Spinal cord (tissue), 10 donors: ENCODE measurements at places on chromosomes 1 and 21. TPM values are rescaled to one million over a fixed set of nuclear protein-coding genes. Genes with fewer than 3 reads are reported as not detected.

DNA sequence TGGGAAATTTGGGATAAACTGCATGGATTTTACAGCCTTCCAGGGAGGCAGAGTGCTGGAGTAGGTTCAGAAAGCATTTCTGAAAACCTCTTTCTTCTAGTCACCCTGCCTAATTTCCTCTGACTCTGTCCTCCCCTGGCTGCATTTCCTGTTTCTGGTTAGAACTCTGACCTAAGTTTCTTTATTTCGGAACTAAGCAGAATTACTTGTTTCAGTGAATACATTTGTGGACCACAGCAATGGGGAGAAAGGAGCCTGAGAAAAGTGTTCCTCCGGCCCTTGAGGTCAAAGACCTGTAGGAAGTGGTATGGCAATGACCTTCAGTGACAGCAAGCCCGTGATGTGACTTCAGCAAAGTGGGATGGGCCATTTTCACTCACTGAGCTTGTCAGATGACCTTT is 173.4 kb upstream of the RUNX1 start:
- H3K27me3 ChIP-seq, result no peaks in the 10 kb centered on the region
- DNase-seq, result no peak
- no peak overlapping the region for H3K4me3 ChIP-seq
- H3K36me3 ChIP-seq, result no peaks in the 10 kb centered on the region
- H3K27ac ChIP-seq, result no peak overlapping the region

GRCh38 chr21:41682719-41683179 is 84.1 kb downstream of the RIPK4 start:
- no peak for DNase-seq
- peaks cover 11% of the 10 kb centered on the region for H3K4me1 ChIP-seq
- no peaks in the 10 kb centered on the region for H3K36me3 ChIP-seq
- no peaks in the 10 kb centered on the region for H3K27me3 ChIP-seq
- no peak overlapping the region for H3K4me3 ChIP-seq
- H3K27ac ChIP-seq, result no peak overlapping the region

GRCh38 chr1:182317611-182318161 is 73.9 kb downstream of the GLUL start:
- peak; percentile 41 for DNase-seq
- no peak overlapping the region for H3K4me3 ChIP-seq
- H3K4me1 ChIP-seq, result no peaks in the 10 kb centered on the region
- peak overlapping the region; percentile 30 for H3K27ac ChIP-seq

The KRTAP13-2 gene
- not detected for total RNA-seq
